ENCODE measurements at places on chromosomes 13 and 19. TPM values are rescaled to one million over a fixed set of nuclear protein-coding genes. Genes with fewer than 3 reads are reported as not detected.

The KLK14 gene
- total RNA-seq, result not detected

The CGB8 gene
- not detected for total RNA-seq

The VSTM2B gene
- not detected for total RNA-seq

The NLRP7 gene
- not detected for total RNA-seq

The IL11 gene
- total RNA-seq, result 0.15 TPM
